ENCODE measurements at places on chromosomes 4 and X.

GRCh38 chrX:67723580-67724351 lies 179.9 kb downstream of the AR start:
- no peak for DNase-seq

- DNase-seq = no peak
Measured at GRCh38 chr4:121034017-121034416, 38.3 kb downstream of the NDNF start.

- no peak for DNase-seq
Measured at GRCh38 chr4:15065516-15065915, 63.2 kb downstream of the CPEB2 start.

DNA sequence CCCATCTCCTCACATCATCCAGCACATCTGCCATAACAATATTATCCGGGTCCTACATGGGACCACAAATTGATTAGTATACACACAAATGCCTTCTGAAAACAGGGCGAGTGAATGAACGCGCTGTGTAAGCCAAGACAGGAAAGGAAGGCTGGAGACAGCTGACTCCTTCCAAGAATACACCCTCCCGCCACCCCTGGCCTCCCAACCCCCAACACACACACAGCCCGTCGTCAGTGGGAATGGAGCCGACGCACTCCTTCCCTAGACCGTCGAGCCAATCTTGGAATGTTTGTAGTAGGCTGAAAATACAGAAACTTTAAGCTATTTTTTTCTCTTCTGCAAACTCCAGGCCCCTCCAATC lies 319 bp upstream of the MAGEH1 start:
- no peak for DNase-seq

DNA sequence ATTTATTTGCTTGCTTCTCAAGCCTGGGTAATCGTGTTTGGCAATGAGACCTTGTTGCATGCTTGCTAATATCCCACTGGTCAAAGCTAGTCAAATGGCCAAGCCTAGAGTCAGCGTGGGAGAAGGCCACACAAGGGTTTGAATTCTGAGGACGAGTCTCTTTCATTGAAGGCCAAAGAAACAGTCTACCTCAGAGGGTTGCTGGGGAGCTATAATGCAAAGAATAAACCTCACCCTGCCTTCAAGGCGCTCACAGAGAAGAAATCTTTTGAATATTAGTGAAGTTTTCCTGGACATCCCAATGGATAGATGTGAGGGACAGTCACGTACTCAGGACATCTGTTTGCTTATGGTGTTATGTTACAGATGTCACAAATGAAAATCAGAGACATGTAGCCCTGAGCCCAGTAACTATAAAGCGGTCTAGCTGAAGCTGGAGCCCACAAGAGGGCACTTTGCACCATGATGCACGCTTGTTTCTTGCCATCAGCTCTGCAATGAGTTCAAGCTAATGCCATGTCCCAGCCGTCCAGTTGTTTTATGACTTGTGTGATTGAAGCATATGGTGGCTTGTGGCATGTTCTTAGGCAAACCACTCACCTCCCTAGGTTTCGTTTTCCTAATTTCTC lies 1.1 kb upstream of the TLR3 start:
- no peak for DNase-seq

Measured in activated T-cell treated with anti-CD3 and anti-CD28 coated beads for 48 hours (primary cell).